Effector memory CD4-positive, alpha-beta T cell (primary cell): ENCODE measurements at places on chromosomes 5 and 9.
A peak's percentile ranks its signal among the peaks of the same experiment; 100 is the strongest.

DNA sequence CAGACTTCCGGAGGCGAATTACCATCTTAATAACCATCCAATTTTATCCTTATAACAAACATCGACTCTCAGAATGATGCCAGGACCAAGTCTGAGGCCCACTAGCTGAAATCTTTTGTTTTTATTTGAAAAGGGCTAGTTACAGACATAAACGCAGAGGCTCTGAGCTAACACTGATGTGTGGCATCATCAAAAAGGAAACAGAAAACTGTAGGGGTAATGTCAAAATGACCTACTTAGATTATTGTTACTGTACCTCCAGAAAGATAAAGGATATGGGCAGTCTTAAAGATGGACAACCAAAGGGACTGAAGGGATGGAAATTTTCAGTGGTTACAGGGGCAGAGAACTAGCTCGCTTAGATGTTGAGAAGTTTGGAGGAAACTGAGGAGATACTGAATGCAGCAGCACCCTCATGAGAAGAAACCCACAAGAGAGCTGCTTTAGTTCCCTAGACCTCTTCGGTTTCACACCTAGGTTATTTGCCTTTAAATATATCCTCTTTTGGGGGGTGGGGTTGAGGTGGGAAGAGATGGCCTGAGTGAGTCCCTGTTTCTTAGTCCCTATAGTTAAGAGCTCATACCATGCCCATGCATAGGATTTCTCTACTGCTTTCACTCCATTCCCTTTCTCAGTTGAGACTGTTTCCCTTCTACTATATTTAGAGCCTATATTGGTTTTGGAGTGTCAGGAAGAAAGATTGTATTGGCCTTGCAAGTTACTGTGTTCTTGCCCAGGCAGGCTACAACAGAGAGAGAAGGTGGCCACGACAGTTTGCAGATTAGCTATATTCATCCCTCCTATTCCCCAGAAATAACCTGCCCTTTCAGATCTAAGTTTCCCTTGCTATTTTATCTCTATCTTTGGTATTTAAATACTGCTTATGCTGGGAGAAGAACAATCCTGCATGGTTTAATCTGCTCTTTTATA, 320.4 kb upstream of the EFNA5 start:
- DNase-seq, result no peak

DNA sequence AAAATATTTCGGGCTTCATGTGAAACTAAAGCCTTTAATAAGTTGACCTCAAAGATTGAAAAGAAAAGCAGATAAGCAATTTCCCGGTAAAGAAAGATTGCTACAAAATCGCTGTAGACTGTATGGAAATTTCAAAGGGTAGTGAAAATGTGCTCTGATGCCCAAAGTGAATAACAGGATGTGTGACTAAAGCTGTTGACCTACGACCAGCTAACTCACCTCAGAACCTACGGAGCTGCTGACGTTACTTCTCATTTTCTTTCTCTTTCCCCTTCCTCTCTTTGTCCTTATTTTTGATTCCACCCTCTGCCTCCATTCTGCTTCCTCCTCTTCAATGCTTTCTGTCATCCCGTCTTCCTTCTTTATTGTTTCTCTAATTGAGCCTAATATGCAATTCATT, 103.2 kb downstream of the PDE4D start:
- no peak for DNase-seq

- no peak for DNase-seq
These were observed 231.7 kb upstream of the CDH12 start for GRCh38 chr5:23084815-23085214.

- DNase-seq, result no peak
These were observed 201.9 kb upstream of the ISL1 start for GRCh38 chr5:51181208-51181894.

- DNase-seq, result no peak
These were observed 267.8 kb downstream of the TMEM161B start for GRCh38 chr5:88000877-88001276.

DNA sequence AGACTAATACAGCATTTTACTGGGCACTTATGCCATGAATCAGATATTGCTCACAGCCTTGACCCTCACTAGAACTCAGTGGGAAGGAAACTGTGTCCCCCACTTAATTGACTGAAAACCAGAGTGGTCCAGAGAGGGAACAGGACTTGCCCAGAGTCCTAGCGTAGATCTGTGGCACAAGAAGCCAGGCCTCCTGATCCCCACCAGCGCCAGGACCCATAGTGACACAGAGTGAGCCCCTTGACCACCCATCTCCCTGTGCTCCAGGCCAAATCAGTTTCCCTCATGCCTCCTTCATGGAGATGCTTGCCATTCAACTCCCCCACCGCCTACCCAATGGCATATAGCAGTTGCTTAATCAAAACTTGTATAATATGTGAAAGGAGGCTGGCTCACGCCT, 8.3 kb downstream of the KIF12 start:
- DNase-seq, result no peak

DNA sequence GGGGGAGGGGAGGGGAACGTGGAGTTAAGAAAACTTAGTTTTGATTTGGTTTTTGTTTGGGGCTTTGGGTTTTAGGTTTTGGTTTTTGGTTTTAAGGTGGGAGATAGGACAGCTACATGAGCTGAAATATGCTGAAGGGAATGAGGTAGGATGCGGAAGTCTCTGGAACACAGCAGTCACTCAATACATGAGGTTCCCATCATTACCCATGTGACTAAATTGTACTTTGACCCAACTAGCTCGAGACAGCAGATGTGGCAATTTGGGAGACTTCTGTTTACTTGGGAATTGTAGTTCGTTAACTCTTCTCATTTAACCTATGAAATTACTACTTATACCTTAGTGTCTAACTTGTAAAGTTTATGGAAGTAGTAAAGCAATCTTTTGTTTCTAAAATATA, 124.2 kb downstream of the TLE1 start:
- no peak for DNase-seq

DNA sequence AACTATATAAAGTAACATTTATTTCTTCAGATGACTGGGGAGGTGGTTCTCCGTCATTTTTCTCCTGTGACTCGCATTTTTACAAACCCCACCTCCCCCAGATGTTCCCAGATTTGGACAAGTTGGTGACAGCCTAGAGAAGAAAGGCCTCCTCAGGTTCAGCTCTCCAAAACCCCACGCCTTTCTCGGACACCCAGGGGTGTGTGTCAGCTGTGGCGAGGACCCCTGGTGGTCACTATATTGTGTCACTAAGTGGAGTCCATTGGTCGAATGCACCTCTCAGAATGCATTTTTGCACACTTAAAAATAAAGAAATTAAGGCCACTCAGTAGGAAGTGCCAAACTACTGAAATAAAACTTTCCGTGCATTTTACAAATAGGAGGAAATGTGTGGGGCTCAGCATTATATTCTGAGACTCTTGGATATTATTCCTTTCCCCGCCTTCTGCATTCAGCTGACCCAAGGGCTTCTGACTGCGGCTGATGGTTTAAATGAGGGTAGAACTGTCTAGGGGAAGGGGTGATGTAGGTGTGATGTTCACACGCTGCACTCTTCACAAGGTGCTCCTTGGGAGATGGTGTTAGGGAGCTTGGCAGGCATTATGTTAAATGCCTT, 47.6 kb downstream of the ACO1 start:
- DNase-seq, result peak; percentile 6

DNA sequence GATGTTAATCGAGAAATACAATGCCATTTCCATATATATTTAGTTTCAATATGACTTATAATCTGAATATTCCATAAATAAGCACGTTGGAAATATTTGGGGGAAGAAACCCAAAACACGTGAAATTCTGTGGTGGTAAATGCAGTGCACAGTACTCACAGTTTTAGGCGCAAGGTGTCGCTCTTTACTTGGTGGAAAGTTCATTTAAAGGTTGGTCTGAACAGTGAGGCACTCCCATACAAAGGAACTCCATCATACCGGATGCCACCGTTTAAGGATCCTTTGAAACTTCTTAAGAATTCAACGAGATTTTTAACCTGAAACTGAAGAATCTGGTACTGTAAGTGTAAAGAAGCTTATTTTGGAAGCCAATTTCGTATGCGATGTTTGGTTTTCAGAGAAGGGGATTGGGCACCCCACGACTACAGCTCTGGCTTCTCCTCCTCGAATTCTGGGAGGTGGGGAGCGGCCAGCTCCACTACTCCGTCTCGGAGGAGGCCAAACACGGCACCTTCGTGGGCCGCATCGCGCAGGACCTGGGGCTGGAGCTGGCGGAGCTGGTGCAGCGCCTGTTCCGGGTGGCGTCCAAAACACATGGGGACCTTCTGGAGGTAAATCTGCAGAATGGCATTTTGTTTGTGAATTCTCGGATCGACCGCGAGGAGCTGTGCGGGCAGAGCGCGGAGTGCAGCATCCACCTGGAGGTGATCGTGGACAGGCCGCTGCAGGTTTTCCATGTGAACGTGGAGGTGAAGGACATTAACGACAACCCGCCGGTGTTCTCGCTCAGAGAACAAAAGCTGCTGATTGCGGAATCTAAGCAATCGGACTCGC, at the start of gene PCDHA11:
Gene PCDHA11 (plus strand): TSS at position 237 of the 834 bp plus-strand sequence. CDS start 147 bp downstream, at position 384.
- no peak for DNase-seq

GRCh38 chr9:117095081-117095480, 319.8 kb downstream of the ASTN2 start:
- DNase-seq, result no peak

GRCh38 chr5:122447879-122448278, 135.8 kb downstream of the SNCAIP start:
- DNase-seq, result no peak

- DNase-seq, result no peak
These were observed 125.0 kb upstream of the NR5A1 start for GRCh38 chr9:124632077-124632621.

DNA sequence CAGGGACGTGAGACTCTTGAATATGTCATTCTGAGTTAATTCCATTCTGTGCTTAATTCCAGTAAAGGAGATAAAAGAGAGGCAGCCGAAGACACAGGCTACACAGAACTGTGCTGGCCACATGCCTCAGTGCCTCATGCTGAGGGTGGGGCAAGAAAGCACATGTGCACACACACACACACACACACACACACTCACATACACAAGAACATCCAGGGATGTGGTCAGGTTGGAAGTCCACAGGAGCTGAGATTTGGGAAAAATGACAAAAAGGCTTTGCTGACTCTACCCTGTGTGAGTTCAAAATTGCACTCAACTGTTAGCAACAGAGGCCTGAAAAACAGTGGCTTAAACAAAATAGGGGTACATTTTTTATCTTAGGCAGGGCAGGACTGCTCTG, 40.5 kb downstream of the ALG2 start:
- DNase-seq, result no peak

DNA sequence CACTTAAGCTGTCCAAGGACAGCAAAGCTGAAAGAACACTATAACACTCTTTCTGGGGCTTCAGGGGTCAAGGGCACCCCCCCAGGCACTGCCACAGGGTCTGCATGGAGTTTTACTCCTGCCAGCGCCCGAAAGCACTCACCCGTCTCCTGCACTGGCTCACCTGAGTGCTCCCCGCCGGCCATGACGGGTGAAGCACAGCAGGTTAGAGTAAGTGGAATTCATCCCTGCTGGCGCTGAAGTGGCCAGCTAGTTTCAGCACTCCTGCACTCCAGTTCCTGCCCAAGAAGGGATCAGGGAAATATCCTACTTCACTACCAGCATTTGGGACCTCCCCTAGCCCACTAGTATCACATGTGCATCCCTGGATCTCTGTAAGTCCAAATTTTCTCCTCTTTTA, 516.0 kb downstream of the ZNF608 start:
- DNase-seq, result no peak

DNA sequence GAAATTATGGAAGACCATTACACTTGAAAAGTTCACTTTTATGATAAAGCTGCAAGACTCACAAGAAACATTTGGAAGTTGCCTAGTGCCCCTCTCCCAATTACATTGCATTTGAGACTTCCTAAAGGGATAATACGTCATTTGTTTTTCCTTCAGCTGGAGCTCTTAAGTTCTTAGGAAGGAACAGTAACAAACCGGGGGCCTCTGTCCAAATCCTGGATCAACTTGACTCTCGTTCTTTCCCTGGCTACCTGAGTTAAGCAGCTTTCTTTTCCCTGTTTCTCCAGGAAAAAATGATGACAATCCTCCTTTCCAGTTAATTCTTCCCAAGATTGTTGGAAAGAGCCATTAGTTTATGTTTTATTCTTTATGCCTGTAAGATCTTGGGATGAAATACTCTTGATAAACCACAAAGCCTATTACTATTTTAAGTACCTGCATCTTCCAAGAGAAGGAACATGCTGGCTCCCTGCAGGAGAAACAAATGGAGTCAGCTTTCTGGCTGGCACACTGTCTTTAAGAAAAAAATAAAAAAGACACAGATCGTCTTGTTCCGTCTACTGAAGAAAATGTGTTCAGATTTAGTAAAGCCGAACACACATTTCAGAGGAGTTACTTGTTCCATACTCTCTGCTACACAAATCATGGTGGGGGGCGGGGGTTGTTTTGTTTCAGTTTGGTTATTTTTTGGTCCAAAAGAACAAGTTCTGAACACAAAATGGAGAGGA, 297.9 kb downstream of the EFNA5 start:
- DNase-seq, result no peak

- no peak for DNase-seq
These were observed 25.1 kb upstream of the PPP2CA start for GRCh38 chr5:134250949-134251348.

DNA sequence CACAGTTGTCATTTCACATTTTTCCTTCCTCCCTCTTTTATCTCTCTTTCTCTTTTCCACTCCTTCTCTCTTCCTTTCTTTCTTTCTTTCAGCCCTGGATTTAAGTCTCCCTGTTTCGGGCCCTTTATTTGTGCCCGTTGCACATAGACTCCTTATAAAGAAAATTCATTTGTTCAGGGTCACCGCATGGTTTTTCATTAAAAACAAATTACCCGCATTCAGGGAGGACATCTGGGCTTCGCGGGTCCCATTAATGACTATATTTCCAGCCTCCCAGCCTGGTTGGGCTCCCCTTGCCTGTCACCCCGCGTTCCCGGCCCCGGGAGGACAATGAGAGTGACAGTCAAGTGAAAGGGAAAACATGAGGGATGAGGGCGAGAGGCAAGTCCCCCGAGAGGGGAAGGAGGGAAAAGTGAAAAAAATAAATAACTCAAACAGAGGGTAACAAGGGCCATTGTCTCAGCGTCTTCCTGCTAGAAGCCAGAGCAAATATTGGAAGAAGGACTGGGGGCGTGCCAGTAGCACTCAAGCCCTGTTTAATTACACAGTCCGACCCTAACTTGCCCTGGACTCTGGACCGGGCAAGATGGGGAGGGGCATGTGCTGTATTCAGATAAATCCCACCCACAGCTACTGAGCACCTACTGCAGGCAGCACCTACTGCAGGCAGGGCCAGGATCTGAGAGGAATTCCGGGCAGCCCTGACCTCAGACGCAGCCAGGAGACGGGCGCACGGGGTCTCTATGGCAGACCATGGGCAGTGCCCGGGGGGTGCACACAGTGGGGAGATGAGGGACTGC, 166.2 kb downstream of the PAX5 start:
- DNase-seq, result no peak

- no peak for DNase-seq
These were observed 18.1 kb downstream of the KDM3B start for GRCh38 chr5:138370537-138370936.

- DNase-seq, result peak; percentile 67
These were observed 1.2 kb downstream of the ARRDC3 start for GRCh38 chr5:91381774-91382359.
